ENCODE measurements at places on chromosomes 12 and 14.

GRCh38 chr14:45267071-45267470 is 14.1 kb upstream of the MIS18BP1 start:
- no peak for DNase-seq

GRCh38 chr14:57634335-57634734 is 140.7 kb upstream of the CCDC198 start:
- DNase-seq = no peak

- DNase-seq = no peak
Measured at GRCh38 chr12:104010121-104010520, 39.9 kb downstream of the GLT8D2 start.

DNA sequence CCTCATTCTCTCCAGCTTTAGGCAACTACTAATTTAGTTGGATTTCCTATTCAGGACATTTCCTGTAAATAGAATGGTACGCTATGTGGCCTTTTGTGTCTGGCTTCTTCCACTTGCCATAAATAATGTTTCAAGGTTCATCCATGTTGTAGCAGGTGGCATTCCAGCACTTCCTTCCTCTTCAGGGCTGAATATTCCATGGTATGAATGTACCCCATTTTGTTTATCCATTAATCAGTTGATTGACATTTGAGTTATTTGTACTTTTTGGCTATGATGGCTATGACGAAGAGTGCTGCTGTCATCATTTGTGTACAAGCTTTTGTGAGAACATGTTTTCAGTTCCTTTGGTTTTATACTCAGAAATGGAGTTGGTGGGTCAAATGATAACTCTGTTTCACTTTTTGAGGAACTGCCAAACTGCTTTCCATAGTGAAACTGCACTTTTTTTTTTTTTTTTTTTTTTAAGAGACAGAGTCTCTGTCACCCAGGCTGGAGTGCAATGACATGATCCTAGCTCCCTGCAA is 6.5 kb upstream of the CDK2AP1 start:
- no peak for DNase-seq

GRCh38 chr12:49892084-49892731 is 11.5 kb downstream of the FAIM2 start:
- DNase-seq = no peak

DNA sequence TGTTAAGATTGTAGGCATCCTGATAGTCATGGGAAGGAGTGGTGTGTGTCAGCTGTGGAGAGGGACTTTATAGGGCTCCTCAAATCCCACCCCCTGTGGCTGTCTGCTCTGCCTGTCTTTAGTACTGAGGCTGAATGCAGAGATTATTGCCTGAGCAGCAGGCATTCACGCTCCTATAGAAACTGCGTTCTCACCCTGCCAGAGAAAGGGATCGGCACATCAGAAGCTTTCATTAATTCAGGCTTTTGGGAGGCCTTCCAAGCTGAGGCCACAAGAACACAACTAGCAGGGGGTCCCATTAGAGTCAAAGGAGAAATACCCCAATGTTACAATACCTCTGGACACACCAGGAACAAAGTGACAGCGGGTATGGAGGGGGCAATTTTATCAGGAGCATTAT is 12.6 kb downstream of the KCNK10 start:
- no peak for DNase-seq

DNA sequence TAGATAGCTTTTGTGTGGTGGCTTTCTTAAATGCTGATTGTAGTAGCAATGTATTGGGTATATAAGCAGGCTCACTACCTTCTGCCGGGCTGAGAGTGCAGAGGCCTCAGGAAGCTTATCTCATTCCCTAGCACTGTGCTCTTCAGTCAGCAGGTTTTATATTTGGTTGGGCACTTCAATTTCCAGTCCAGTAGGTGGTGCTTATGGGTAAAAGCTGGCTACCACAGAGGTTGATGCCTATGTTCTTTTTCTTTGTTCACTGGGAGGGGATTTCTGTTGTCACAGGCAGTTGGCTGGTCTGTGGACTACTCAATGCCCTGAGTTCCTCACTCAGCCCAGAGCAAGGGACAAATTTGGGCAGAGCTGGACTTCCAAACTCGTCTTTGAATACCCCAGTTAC is 43.0 kb upstream of the GLIPR1 start:
- DNase-seq = no peak

DNA sequence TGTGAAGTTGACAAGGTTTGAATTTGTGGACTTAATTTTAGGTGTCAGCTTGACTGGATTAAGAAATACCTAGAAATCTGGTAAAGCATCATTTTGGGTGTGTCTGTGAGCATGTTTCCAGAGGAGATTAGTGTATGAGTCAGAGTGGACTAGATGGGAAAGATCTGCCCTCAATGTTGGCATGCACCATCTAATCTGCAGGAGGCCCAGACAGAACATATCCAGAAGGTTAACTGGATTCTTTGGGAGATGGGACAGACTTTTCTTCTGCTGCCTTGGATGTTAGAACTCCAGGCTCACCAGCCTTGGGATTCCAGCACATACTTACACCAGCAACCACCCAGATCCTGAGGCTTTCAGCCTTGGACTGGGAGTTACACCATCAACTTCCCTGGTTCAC is 14.1 kb downstream of the SGPP1 start:
- DNase-seq = no peak

GRCh38 chr12:57777911-57778310 is 4.7 kb upstream of the TSFM start:
- DNase-seq = no peak

DNA sequence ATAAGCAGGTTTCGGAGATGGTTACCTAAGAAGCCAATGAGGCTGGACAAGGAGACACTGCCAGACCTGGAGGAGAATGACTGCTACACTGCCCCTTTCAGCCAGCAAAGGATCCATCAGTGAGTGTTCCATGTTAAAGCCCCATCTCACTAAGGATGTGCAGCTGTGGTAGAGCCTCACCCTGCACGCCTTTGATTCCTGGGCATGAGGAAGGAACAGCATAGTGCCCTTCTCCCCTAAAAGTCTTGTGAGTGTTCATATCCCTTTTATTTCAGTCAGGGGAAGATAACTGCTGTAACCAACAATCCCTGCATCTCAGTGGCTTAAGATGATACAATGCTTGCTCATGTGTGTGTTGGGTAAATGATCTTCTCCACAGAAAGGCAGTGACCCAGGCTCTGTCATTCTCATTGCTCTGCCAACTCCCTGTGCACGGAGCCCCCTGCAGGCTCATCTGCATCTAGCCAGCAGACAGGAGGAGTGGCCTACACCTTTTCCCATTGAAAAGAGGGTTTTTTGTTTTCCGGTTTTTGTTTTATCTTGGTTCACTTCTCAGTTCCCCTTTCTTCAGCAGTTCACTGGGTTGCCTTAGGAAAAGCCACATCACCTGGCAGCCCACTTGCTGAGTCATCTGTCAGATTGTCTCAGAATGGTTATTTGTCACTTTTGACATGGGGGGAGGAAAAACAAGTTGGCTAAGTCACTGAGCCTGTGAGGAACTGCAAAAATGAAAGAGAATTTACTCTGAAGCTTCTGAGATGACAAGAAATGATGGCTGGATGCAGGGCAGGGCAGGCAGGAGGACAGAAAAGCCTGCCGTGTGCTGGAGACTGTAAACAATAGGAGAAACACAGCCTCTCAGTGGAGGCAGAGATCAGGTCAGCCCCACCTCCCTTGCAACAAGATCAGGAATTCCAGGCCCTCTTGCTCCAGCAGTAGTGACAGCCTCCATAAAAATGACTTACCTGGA is 193.3 kb downstream of the ANO4 start:
- peak; percentile 23 for DNase-seq

DNA sequence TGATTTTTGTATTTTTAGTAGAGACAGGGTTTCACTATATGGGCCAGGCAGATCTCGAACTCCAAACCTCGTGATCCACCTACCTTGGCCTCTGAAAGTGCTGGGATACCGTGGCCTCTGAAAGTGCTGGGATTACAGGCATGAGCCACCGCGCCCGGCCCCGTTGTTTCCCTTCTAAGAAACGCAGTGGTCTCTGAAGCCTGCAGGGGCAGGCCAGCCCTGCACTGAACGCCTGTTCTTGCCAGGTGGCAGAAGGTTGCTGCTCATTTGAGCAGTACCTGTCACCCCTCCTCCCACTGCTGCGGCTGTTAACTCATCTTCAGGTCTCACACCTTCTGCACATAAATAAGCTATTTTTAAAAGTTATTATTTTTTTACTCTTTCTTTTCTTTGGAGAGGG is 24.3 kb downstream of the GPRC5A start:
- no peak for DNase-seq

GRCh38 chr14:85190251-85190650 is 339.7 kb upstream of the FLRT2 start:
- no peak for DNase-seq

- DNase-seq = peak; percentile 88
Measured at GRCh38 chr12:72271451-72272090, 599 bp upstream of the TRHDE start.

DNA sequence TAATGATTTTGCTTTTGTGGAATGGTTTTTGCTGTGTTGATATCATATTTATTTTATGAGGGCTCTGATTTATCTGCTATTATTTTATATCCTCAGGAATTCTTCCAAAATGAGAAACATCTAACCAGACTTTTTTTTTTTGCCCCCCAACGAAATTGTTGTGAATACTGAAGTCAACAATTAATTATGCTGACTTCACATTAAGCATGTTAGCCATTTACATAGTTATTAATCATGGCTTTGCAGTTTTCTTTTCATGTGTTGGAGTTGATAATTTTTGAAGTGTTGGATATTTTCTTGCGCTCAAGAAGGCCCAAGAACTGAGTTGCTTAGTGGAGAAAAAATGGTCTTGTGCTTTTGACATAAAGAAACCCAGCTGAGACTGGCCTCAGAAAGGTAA is 246.6 kb upstream of the CRY1 start:
- DNase-seq = no peak

DNA sequence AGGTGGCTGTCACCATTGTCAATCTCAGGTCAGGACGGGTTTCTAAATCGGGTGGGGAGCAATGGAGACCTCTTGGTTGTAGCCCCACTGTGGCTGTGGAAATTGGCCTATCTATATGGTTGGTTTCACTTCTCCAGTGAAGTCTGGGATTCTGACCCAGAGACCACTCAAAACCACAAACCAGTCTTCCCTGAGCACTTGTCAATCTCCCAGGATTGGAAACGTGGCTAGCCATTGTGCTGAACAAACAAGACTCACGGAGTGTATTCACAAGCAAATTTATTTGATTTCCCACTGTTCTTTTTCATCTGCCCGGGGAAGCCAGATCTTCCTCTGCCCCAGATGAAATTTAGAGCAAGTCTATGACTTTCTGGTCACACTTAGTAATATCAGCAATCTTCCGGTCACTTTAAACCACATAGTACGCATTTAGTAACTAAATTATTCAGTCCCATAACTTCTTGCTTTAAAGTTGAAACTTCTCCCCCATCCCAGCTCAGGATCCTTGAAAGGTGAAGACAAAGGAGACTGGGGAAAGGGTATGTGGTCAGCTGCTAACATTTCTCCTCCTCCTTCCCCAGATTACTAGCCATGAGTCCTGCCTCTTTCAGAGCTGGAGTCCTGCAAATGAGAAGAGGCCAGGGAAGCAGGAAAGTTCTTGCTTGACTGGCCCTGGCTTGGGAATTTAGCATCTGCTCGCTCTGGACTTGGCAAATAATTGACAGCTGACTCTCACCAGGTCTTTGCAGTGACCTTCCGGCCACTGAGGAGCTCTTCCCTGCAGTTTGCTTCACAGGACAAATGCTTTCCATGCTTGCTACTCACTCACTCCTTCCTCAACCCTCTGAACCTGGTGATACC is 123.2 kb upstream of the MAX start:
- no peak for DNase-seq

GRCh38 chr12:104686196-104686595 is 229.4 kb downstream of the CHST11 start:
- no peak for DNase-seq

GRCh38 chr12:51949342-51950030 is 2.0 kb upstream of the ACVR1B start:
- no peak for DNase-seq

DNA sequence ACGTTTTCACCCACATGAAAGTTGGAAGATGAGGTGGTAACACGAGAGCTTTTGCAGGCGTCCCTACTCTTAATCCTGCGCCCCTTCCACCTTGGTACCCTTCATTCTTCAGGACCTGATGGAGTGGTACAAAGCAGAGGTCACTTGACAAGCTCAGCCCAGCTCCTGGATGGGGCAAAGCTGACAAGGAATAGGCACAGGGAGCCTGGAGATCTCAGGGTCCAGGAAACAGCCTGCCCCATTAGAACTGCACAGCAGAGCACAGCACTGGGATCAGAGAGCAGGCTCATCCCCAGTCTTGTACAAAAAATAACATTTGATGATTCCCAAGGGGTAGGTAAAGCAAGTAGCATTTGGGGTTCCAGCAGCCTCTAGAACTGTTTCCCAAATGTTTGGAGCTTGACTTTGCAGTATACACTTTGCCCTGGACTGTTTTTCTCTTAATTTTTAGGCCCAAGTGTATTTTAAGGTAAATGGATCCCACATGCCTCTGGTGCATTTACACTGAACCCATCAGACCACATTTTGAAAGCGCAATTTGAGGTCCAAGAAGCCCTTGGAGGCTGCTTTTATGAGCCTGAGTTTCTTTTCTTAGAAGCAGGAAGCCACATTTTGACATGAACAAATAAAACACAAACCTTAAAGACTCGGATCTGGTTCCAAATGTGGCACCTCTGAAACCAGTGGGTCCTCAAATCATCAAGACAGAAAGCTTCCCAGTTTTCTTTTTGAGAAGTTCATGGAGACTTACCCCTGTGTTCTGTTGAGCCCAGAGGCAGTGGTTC is 633 bp downstream of the TC2N start:
- no peak for DNase-seq

GRCh38 chr14:36477266-36477665 is 42.8 kb downstream of the NKX2-1 start:
- peak; percentile 42 for DNase-seq
